ENCODE measurements at places on chromosomes 2 and 18.

DNA sequence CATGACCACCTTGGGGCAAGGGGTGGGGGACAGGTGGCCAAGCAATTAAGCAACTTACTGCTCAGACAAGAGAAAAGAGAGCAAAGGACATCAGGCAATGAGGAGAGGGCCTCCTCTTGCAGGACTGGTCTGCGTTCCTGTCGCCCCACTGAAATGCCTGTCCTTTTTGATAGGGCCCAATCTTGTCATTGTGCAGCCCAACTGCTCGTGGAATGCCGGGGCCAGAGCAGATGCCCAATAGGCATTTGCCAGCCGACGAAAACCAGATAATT, 104.5 kb upstream of the SH3BP4 start:
- DNase-seq, result no peak

GRCh38 chr2:3476321-3476984, 42.9 kb downstream of the ADI1 start:
- no peak for DNase-seq

GRCh38 chr2:86037141-86037794, 68.4 kb downstream of the POLR1A start:
- peak; percentile 49 for DNase-seq

DNA sequence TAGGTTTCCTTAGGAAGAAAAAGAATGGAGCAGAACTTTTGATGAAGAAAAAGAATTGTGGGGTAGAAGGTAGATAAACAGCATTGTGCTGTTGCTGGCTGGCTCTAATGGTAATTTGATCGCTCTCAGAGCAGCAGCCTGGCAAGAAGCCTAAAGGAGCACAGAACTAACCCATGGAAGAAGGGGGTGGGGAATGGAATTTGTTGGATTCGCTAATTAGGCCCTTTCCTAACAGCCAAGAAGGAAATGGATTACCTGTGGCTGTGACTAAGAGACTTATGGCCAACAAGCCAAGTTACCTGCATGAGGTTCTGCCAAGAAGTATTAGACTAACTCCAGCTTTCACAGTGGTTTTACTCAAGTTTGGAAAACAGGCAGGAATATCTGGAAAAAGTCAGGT, 210.6 kb downstream of the IKZF2 start:
- no peak for DNase-seq

DNA sequence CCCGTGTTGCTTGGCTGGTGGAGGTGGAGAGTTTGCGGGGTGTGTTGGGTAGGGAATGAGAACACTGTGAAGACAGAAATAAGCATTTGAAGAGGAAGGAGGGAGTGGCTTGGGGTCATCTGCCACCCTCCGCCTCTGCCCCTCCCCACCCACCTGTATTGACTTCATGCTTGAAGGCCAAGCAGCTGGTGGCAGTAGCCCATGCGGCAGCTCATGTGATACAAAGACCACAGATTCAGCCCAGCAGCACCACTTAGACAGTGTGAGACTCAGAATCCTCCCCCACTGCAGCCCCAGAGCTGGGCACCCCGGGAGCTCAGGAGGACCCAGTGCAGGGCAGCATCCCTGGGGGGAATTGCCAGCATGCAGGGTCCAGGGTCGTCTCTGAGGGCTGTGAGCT, 15.4 kb downstream of the NPPC start:
- peak; percentile 34 for DNase-seq

GRCh38 chr2:234661175-234661574, 164.3 kb upstream of the ARL4C start:
- DNase-seq, result no peak

DNA sequence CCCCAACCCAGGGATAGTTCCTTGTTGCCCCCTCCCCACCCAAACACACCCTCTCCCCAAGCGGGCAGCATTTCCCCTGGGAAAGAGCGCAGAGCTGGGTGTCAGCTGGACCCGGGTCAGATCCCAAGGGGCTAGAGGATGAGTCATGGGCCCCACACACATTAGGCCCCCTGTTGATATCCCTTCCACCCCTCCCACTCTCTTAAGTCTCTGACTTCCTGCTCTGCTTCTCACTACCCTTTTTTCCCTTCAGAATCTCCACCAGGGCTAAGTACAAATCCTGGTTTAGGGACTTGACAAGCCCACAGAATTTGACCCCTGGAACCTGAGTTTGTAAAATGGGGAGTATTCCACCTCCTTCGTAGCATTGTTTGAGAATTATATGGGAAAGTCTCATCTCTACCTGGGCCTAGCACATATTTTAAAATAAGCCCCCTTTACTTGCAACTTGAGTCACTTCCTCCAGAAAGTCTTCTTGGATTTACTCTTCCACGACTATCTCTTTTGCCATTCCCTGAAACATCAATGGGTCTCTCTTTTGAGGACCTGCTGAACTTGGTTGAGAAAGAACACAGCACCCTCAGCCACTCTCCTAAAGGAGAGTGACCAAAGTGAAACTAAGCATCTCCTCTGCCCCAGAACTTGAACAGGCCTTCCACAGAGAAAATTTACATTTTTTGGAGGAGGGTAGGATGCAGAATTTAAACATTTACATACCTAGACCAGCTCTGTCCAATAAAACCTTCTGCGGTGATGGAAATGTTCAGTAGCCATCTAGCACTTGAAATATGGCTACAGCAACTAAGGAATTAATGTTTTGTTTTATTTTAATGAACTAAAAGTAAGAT, 4.7 kb downstream of the RTKN start:
- no peak for DNase-seq

GRCh38 chr2:113223813-113224212, 50.0 kb downstream of the PSD4 start:
- no peak for DNase-seq

DNA sequence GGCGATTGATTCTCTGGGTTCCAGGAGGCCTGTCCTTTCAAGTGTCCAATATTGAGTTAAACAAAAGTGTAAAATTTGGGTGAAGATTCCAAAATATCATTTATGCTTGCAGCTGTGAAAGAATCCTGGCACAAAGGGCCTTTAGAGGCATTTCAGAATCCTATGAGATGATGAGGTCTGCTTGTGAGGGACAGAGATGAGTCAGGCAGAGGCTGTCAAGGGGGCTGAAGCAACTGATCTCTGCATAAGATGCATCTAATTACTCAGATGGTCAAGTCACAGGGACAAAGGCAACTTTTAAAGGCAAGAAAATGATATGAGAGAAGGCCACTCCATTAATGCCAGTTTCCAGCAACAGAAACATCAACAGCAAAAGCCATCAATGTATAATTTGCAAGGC, 78.8 kb downstream of the FHOD3 start:
- DNase-seq, result no peak

DNA sequence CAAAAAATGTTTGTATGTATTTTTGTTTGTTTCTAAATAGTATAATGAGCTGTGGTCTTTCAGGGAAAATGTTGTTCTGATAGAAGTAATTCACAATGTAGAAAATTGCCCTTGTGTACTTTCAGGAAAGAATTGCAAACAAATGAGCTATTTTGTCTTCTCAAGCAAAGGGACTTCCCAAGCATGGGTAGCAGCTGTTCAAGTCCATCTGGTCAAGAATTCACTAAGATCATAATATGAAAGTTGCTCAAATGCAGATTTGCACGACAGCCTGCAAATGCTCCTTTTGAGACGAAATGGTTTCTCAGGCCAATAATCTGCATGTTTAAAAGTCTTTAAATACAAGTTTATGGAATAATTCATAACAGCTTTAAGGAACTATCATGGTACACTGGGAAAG, 51.9 kb upstream of the HNMT start:
- no peak for DNase-seq

Measured in DMS79 (cell line).